Stimulated activated CD8-positive, alpha-beta memory T cell treated with anti-CD3 and anti-CD28 coated beads, Interleukin-12 subunit alpha, Interleukin-12 subunit beta, amount 100 ng/mL, for 4 hours (primary cell): ENCODE measurements at places on chromosomes 3 and 15.
A peak's percentile ranks its signal among the peaks of the same experiment; 100 is the strongest.

GRCh38 chr3:37149257-37149656 lies 25.1 kb downstream of the LRRFIP2 start:
- no peak for DNase-seq

DNA sequence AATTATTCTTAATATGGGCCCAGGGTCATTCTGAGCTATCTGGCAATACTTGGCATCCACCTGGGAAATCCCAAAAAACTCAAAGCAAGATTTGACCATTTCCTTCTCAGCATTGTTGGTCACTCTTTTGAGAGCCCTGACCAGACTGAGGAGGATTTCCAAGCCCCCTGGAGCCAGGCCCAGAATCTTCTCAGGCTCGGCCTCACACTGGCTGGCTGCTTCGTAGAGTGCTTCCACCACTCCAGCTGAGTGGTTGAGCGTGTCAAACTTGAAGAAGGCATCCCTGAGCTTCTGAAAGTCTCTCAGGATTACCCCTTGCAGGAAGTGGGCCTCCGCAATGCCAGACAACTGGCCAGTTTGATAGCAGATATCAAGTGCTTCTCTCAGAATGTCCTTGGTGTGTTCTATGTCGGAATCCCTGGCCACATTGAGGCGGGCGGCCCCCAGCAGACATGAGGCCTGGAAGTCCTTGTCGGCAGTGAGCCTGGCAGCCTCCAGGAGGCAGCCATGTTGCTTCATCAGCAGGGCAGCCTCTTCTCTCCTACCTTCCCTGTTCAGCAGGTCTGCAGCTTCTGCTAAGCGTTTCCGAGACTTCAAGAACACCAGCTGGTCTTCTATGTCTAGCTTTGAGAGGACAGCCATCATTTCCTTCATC lies 68.9 kb upstream of the DCLK3 start:
- no peak for DNase-seq

GRCh38 chr3:109874896-109875708 lies 537.8 kb upstream of the DPPA4 start:
- DNase-seq: no peak

DNA sequence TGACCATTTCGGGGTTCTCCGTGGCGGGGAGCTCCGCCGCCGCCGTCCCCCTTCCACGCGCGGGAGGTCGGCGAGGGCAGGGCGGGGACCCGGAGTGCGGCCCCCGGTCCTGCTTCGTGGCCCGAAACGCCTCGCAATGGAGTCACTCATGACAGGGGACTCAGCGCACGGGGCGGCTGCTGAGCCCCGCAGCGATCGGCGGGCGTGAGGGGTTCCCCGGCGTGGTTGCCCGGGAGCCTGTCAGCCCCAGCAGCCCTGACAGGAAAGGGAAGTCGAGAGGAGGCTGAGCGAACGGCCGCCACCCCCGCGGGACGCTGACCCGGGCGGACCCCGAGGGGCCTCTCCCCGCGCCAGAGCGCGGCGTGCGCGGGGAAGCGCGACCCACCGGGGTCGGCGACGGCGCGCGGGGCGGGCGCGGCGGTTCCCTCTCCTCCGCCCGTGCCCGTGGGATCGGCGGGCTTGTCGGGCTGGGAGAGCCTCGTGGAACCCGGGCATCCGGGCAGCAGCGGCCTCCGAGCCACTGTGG lies 564 bp upstream of the PIGZ start:
- DNase-seq: peak; percentile 17

DNA sequence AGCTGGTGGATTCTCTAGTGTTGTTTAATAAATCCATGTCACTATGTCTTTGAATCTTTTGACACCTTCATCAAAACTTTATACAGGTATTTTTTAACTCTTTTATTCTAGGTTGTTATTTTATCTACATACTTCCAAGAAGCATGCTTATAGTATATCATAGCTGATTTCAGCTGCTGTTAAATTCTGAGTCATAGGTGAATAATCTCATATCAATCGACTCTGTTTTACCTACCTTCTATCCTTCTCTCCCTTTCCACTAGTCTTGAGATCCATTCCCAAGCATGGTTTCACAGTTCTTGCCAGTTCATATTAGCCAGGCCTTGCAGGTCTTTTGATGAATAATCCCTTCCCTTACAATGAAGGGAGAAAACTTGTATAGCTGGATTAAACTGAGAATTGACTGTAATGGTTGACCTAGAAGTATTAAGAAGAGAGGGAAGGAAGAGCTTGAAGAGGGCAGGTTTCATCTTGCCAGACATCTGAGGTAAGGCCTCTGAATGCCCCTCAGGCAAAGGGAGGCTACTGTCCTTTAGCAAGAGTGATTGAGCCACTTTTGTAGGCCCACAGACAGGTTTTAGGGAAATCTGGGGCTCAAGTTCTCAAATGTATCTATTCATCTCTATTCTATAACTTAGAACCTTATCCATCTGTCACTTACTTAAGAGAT lies 146.4 kb downstream of the EPHA6 start:
- DNase-seq: no peak

GRCh38 chr15:90519688-90520087 lies 10.0 kb upstream of the CRTC3 start:
- DNase-seq: no peak

GRCh38 chr3:164476631-164477030 lies 601.7 kb downstream of the SI start:
- no peak for DNase-seq

DNA sequence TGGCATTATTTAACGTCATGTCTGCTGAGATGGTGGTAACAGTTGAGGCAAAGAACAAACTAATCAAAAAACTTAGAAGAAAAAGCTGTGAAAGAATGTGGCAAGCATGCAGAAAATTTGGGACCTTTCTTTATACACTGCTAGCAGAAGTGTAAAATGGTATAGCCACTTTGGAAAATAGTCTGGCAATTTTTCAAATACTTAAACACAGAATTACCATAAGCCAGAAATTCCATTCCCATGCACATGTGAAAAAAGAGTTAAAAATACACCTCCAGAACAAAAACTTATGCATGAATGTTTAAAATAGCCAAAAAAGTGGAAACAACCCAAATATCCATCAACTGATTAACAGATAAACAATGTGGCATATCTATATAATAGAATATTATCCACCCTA lies 613.3 kb downstream of the TBL1XR1 start:
- DNase-seq: no peak

- no peak for DNase-seq
Measured at GRCh38 chr15:68204776-68205557, at the start of gene CALML4. CALML4 (minus strand) TSS chr15:68205332; CDS start chr15:68205247, 85 bp downstream.

DNA sequence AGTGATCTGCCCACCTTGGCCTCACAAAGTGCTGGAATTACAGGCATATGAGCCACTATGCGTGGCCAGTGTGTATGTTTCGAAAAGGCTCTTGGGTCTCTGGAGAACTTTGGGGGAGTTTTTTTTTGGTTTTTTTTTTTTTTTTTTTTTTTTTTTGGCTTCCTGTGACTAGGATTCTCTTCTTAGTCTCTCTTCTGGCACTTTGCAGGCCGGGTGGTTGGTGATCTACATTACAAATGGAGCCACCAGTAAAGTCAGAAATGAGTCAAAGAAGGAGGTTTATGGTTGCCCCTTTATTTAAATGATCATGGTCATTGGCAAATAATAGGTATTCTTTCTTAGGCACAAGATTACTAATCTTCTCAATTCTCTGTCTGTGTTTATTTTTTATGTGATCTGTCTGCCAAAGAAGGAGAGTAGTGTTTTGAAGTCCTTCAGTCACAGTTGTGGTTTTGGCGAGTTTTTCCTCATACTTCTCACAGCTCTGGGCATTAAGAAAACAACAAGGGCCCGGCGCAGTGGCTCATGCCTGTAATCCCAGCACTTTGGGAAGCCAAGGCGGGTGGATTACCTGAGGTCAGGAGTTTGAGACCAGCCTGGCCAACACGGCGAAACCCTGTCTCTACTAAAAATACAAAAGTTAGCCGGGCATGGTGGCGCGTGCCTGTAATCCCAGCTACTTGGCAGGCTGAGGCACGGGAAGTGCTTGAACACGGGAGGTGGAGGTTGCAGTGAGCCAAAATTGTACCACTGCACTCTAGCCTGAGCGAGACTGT lies 38.3 kb downstream of the PDE8A start:
- no peak for DNase-seq

DNA sequence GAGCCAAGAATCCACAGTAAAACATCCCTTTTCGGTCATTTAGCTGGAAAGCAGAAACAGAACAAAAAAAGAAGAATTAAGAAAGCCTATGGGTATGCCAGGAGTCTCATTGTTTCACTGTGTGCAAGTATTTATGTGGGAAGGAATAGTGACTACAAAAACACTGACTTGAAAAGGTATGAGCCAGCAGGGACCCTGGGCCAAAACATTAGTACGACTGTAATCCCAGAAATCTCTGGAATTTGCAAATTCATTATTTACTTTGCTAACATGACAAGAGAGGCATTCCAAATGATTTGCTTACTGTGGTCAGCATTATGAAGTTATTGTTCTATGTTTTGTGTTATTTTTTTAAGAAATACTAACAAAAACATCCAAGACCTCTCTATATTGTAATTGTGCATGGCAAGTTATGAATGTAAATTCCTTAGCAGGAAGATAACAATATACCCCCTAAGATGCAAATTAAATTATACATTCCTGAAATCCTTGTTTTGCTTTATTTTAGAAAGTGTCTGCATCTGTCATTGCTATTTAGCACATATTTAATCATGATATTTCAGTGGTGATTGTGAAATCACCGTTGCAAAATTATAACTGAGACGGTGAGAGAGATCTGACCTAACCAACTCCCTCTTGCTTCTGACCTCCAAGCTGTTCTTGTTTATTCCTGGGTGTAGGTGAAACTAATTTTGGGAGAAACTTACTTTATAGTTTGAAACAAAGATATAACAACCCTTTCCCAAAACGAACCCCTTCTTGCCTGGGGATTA lies 299.2 kb downstream of the ZPLD1 start:
- no peak for DNase-seq

GRCh38 chr3:118529554-118529953 lies 505.1 kb downstream of the IGSF11 start:
- DNase-seq: no peak

DNA sequence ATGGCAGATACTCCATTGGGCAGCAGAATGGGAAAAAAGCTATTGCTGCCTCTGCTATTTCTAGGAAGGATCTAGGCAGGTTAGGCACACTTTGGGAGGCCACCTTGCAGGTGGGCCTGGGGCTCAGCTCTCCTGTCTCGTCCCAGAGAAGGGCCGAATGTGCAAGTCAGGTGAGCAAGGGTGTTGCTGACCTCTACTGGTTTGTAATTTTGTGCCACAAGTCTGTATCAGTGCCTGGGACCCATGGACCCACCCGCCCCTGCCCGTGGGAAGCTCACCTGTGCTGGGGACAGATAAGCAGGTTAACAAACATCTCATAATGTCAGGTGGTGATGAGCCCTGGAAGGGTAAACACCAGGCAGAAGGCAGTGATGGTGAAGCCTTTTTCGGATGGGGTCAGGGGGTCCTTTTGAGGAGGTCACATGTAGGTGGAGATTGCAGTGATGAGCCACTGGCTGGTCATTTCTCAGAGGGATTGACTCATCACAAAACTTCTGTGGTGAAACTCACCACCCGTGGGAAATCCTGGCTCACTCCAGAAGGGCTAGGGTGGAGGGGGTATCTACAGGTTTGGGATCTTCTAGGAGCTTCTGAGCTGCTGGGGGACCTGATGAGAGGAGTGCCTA lies 161.3 kb downstream of the KLF13 start:
- DNase-seq: no peak

- no peak for DNase-seq
Measured at GRCh38 chr15:74300057-74300795, 64.1 kb downstream of the CCDC33 start.

GRCh38 chr15:65212097-65212496 lies 824 bp upstream of the CILP start:
- DNase-seq: no peak

- no peak for DNase-seq
Measured at GRCh38 chr15:64146041-64146440, 5.5 kb upstream of the SNX22 start.

- DNase-seq: no peak
Measured at GRCh38 chr3:14137445-14137844, 12.6 kb downstream of the TMEM43 start.

DNA sequence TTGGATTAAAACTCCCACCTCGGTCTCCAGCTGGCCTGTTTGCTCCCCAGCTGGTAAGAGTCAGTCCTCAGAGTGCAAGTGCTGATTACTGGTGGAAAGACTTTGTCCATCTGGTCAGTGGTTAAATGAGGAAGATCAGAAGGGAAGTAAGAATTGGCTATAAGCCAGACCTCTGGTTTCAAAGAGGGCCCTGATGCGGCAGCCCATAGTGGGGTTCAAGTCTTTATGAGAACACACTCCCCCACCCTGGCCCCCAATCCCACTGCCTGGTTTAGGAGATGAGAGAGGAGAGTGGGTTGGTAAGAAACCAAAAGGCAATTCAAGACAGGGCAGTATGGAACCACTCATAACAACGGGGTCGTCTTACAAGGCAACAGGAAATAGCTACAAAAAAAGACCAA lies 65.0 kb downstream of the FRMD4B start:
- DNase-seq: no peak

GRCh38 chr3:127172781-127173515 lies 20.0 kb upstream of the PRR23E start:
- DNase-seq: no peak

DNA sequence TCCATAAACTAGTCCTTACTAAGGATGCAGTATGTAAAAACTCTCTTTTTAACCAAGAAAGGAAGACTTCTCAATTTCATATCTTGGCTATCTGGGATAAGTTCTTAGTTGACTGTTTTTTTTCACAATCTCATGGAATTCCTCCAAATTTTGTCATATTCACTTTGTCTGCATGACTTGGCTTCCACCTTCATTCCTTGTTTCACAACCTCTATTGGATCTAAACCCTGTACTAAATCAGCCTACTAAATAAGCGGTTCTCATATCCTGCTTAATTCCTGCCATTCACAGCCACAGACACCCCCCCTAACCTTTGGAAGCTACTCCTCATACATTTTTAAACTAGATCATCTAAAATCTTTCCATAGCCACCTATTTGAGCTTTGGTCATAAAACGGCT lies 370.6 kb upstream of the NAALADL2 start:
- no peak for DNase-seq

DNA sequence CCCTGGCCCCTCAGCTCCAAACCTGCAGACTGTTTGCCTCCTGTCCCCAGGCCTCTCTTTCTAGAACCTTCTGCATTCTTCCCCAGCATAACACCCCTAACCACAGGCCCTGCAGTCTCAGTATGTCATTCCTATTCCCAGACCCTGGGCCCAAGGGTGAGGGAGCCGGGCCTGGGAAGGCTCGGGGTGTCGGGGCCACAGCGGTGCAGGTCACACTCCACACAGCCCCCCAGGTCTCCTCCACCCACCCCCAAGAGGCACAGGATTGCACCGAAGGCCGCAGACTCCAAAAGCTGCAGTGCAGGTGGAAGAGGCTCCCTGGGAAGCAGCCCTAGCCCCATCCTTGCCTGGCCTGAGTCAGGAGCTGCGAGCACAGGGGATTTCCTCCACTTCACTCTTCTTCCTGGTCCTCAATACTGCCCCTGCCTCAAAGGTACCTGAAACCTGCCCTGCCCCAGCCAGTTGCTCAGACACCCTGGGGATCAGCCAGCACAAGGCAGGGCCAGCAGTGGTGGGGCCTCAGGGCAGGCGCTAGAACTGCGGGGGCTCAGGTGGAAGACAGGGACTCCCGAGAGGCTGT lies 31.1 kb downstream of the TNK2 start:
- no peak for DNase-seq

DNA sequence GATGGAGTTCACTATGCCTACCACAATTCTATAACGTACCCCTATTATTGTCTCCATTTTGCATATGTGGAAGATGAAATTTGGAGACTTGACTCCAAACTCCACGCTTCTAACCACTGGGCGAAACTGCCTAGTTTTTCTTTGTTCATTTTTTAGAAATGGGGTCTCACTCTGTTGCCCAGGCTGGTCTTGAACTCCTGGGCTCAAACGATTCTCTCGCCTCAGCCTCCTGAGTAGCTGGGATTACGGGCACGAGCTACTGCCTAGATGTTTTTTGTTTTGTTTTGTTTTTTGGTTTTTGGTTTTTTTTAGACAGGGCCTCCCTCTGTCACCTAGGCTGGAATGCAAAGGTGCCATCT lies 584 bp upstream of the RPL32 start:
- no peak for DNase-seq
